ENCODE measurements at places on chromosomes 1 and 21.

GRCh38 chr1:12063141-12064072, at the start of gene TNFRSF8:
TSS of gene TNFRSF8 (plus strand) at chr1:12063303. CDS start at chr1:12063599, 296 bp downstream.
- peak; percentile 47 for DNase-seq

DNA sequence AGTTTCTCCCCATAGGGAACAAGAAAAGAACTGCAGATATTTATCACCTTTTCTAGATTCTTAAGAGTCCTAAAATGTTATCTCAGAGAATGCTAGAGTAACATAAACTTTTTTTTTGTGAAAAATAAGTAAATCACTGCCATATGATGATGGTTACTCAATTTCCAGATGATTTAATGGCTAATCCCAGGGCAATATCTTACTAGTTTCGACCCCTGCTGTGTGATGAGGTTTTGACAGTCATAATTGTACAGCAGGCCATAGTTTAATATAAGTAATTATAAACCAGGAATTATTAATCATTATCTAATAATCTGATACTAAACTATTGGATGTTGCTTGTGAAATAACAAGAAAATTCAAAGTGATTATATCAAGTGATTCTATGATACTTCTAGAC, 210.6 kb downstream of the HLX start:
- no peak for DNase-seq

DNA sequence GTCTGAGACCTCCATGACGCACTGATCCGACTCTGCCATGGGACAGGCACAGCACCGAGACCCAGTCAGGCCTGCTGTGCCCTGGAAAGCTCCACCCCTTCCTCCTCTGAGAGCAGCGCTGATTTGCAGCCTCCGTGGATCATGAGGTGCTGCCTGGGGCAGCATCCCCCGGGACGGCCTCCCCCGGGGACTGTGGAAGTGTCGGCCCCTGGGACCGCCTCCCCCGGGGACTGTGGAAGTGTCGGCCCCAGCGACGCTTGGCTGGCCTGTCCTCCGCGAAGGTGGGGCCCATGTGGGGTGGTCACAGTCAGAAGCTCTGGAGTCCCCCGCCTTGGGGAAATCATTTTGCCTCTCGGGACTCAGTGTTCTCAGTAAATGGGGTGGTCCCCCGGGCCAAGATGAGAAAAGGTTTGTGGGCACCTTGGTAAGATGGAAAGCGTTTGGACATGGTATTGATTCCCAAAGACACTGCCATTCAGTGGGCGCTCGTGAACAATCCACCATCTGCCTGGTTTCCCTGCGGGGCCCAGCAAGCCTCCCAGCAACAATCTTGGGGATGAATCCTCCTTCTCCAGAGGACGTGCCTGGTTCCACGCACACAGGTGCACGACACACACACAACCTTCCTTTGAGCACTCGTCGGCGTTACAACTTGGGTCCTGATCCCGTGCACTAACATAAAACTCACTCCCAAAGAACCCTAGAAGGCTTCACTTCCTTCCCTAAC, 3.0 kb downstream of the TFF2 start:
- no peak for DNase-seq

DNA sequence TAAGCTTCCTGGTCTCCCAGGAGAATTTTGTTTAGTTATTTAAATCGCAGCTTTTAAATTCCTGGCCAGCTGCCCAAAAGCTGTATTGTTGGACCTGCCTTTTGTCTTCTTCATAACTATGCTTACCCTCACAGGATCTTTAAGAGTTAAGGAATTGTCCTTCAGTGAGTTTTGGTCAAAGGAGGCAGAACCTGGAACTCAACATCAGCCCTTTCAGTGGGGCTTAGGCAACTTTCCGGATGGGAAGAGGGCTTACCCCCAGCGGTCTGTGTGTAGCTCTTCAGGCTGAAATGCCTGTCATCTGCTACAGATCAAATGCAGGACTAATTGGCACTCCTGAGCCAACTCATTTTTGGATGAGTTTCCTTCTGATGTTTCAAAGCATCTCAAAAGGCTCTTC, 402.6 kb downstream of the SIPA1L2 start:
- DNase-seq, result peak; percentile 27

DNA sequence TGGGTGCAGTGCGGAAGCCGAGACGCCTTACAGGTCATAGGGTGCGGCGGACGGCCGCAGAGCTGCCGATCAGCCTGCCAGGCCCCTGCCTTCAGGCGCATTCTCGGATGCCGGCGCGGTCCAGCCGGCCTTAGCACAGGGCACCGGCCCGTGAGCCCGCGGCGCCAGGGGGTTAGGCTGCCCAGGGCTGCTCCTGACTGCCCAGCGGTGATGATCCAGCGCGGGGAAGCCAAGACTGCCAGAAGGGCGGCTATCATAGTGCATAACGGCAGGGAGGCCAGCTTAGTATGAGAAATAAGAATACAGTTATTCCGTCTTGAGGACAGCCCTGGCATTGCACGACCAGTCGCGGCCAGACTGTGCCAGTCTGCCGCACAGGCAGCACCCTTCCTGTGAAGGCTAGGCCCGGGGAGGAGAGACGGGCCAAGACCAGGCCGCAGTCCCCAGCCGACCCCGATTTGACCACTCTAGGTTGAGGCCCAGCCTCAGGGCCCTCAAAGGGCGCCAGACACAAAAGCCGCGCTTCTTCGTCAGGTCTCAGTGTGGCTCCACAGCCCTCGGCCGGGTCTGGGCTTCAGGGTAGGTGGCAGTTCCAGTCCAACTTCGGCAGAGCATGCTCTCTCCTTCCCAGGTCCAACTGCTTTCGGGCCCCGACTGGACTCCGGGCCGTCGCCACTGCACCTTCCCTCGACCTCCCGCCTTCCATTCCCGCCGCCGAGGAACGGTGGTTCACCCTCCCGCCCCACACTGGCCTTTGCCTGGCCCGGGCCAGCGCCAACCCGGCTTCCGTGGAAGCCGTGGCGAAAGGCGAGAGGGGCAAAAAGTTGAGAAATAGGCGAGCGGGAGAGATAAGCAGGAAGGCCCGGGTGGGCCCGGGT, 829 bp downstream of the ALX3 start:
- DNase-seq, result no peak

DNA sequence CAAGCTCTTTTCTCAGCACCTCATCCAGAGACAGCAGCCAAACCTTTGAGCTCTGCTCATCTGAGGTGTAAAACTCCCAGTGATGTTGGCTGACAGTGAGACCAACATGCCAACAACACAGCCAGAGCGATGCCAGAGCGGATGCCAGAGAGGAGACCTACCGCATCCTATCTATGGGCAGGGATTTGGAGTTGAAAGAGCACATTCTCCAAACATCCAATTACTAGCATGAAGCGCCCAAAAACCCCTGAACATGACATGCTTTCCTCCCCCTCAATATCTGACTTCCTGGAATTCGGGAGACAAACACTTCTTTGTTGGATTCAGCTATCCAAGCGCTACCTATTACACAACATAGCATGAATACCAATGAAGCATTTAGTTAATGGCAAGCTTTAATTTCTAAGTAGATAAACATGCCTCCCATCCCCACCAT, 23.1 kb upstream of the PAXBP1 start:
- no peak for DNase-seq

- DNase-seq, result no peak
Observed at GRCh38 chr1:247561711-247562110, 12.8 kb downstream of the GCSAML start.

GRCh38 chr1:44635439-44635838, 38.8 kb downstream of the TMEM53 start:
- no peak for DNase-seq

GRCh38 chr21:36550761-36551160, 70.8 kb upstream of the CLDN14 start:
- peak; percentile 61 for DNase-seq

GRCh38 chr1:162649583-162649982, 17.3 kb downstream of the DDR2 start:
- no peak for DNase-seq

GRCh38 chr1:175002910-175003517, 3.3 kb downstream of the CACYBP start:
- DNase-seq, result no peak

DNA sequence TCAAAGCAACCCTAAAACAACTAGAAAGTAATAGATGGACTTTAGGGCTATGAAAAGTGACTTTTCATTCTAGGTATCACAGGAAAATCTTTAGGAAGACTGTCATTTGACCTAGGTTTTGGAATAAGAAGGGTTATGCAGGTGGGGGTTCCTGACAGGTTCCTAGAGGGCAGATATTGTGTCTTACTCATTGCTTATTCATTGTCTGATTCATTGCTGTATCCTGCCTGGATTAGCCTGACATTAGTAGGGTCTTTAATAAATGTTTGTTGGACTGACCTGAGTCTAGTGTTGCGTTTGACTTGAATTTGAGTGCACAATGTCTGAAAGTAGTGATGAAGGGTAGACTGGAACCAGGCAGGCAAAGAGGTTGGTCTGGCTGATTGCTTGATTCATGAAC, 6.0 kb downstream of the FNBP1L start:
- DNase-seq, result no peak

- DNase-seq, result peak; percentile 76
Observed at GRCh38 chr1:11736746-11737639, 1.1 kb downstream of the AGTRAP start.

GRCh38 chr1:6503884-6504602, 12.6 kb upstream of the PLEKHG5 start:
- DNase-seq, result no peak

- no peak for DNase-seq
Observed at GRCh38 chr1:149997585-149998262, 12.8 kb downstream of the OTUD7B start.

DNA sequence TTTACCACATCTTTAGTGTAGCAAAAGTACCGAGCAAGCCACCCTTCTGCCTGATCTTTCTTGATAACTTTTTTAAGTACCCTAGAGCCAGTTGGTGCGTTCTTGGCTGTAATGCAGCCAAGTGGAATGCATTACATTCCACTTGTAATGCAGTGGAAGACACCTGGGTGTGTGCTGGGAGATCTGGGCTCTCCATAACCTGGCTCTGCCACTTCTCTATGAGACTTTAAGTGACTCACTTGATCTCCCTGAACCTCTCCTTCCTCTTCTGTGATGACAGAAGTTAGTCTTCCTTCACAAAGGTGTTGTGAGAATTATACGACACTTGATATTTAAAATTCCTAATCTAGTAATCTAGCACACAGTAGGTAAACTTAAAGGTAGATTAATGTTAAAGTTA, 35.3 kb upstream of the NFIA start:
- DNase-seq, result no peak

GRCh38 chr1:12206792-12207424, 22.9 kb upstream of the VPS13D start:
- DNase-seq, result no peak

DNA sequence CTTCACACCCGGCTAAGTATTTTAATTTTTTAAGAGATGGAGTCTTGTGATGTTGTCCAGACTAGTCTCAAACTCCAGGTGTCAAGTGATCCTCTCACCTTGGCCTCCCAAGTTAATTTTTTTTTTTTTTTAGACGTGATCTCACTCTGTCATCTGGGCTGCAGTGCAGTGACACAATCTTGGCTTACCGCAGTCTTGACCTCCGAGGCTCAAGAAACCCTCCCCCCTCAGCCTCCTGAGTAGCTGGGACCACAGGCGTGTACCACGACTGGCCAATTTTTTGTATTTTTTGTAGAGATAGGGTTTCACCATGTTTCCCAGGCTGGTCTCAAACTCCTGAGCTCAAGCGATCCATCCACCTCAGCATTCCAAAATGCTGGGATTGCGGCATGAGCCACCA, 11.7 kb upstream of the IFNLR1 start:
- no peak for DNase-seq

- DNase-seq, result no peak
Observed at GRCh38 chr1:6006882-6007281, 14.7 kb upstream of the NPHP4 start.

GRCh38 chr1:40161888-40162397, 756 bp downstream of the RLF start:
- no peak for DNase-seq

DNA sequence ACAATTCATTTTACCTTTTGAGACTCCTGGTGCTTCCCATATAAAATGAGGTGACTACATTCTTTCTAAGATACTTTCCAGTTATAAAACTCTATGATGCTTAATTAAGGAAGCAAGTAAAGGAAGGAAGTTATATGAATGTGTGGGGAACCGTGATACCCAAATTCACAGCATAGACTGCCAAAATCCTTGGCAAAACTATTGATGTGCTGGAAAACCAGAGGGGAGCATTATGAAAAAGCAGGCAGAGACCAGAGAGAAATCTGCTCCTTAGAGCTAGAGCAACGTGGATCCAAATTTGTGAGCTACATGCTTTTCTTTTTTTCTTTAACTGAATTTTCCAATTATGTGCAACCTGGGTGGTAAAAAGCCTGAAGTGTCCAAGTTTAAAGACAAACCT, 201.4 kb upstream of the USP25 start:
- DNase-seq, result no peak

- DNase-seq, result no peak
Observed at GRCh38 chr21:45157932-45158331, 83.6 kb downstream of the ADARB1 start.

GRCh38 chr1:4402032-4402431, 252.4 kb upstream of the AJAP1 start:
- no peak for DNase-seq

GRCh38 chr1:207251066-207251465, 70.4 kb upstream of the CD55 start:
- DNase-seq, result no peak

GRCh38 chr1:182611326-182611725, 7.1 kb upstream of the RGS16 start:
- DNase-seq, result no peak

GRCh38 chr1:59453297-59453968, 156.5 kb downstream of the FGGY start:
- DNase-seq, result peak; percentile 50

DNA sequence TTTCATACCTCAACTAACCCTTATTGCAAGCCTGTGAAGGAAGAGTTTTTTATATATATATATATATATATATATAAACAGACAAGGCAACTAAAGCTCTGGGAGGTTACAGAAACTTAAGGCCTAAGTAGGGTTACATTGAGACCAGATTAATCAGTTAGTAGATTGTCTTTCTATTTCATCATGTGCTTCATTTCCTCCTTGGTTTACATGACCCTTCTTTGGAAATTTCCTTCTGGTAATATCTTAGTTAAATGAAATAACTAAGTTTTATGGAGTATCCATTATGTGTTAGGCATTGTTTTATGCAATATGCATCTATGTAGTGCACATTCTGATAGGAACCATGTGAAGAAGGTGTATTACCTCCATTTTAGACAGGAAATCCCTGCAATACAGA, 112.7 kb downstream of the FGGY start:
- no peak for DNase-seq

DNA sequence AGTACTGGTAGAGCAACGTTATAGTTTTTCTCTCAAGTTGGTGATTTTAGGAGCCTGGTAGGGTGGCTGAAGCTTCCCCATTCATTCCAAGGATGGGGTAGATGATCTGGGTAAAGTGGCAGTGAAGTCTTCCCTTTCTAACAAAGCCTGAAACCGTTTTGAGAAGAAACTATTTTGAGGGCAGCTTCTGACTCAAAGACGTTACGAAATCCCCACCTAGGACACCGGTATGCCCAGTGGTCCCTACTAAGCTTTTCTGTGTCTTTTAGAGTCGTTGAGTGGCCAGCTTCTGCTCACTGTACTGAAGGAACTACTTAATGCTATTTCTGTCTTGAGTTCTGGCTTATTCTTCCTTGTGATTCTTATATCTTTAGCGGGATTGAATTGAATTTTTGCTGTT, 1.4 kb downstream of the WDTC1 start:
- peak; percentile 8 for DNase-seq

Data from fibroblast of skin of right biceps (primary cell).